T-cell (primary cell): ENCODE measurements at places on chromosomes 13 and 19.

GRCh38 chr19:55086730-55087541 is 11.3 kb downstream of the EPS8L1 start:
- DNase-seq = peak; percentile 29

DNA sequence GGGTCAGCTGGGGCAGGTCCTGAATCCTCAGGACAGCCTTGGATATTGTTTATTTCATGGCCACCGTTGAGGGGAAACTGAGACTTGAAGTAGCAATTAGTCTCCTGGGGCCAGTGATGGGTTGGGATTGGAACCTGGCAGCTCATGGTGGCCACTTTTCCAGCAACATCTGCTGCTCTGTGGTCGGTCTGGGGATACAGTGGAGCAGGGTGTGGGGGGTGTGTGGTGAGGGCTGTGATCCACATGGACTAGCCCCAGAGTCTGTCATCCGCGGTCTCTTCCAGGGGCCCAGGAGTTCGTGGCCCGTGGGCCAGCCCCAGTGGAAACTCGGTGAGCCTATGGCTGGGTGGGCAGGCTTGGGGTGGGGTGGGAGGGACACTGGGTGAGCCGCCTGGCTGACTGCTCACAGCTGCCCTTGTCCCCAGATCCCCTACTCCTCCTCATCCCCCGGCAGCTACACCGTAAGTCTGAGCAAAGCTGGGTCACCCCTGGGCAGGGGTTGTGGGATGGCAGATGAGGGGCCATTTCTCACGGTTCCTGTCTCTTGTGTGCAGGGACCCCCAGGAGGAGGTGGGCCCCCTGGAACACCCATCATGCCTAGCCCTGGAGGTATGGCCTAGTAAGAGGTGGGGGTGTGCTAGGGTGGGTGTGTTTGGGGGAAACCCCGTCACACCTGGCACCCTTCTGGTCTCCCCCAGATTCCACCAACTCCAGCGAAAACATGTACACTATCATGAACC is 5.5 kb downstream of the ISYNA1 start:
- DNase-seq = no peak

DNA sequence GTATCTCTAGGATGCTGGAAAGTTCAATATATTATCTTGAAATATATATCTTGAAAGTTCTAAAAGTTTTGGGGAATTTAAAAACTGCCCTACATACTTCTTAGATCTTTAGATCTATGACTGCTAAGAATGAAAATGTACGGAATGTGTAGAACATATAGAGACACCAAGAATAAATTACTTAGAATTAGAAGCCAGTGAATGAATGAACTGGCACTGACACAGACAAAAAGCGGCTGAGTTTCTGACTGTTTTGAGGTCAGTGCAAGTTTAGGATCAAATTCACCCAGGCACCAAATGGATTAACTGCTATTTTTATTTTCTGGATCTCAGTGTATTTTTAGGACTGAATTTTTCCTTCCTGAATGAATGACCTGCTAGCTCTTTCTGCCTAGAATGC is 411.2 kb downstream of the KCTD12 start:
- DNase-seq = no peak

DNA sequence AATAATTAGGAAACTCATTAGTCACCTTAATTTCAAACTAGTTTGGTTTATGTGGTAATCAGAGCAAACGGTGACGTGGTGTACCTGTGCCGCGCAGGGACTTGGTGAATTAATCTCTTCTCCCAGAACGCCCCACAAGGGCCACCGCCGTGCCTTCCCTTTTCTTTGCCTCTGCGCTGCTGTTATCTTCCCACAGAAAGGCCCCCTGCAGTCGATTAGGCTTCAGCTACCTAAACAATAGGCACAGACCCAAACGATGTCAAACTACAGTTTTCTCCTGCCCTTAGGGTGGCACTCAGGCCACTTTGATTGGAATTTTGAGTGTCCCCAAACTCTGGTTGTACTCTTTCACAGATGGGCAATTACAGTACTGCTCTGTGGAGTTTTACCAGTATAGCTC is 115.5 kb downstream of the GGACT start:
- no peak for DNase-seq

- DNase-seq = no peak
Observed at GRCh38 chr13:114038211-114038613, 64.3 kb upstream of the C13orf46 start.

- no peak for DNase-seq
Observed at GRCh38 chr13:36817996-36818803, 822 bp upstream of the RFXAP start.

GRCh38 chr13:97306645-97307044 is 84.5 kb downstream of the MBNL2 start:
- DNase-seq = no peak

DNA sequence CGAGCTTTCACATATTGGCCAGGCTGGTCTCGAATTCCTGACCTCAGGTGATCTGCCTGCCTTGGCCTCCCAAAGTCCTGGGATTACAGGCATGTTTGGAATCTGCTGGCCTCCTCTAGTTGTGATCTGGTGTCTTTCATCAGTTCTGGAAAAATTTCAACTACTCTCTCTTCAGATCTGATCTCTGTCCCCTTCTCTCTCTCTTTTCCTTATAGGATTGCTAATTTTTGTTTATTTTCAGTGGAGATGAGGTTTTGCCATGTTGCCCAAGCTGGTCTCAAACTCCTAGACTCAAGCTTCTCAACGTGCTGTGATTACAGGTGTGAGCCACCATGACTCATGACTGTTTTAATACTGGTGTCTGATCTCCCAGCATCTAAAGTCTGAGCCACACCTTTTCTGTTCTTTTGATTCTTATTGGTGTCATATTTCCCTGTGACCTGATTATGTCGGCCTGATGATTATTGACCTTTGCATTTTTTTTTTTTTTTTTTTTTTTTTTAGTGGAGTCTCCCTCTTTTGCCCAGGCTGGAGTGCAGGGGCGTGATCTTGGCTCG is 10.4 kb upstream of the NANOS2 start:
- no peak for DNase-seq

GRCh38 chr19:53553865-53554791 is 16.2 kb downstream of the ZNF331 start:
- peak; percentile 94 for DNase-seq

- DNase-seq = peak; percentile 73
Observed at GRCh38 chr13:27425918-27426630, 1.7 kb downstream of the GTF3A start.

DNA sequence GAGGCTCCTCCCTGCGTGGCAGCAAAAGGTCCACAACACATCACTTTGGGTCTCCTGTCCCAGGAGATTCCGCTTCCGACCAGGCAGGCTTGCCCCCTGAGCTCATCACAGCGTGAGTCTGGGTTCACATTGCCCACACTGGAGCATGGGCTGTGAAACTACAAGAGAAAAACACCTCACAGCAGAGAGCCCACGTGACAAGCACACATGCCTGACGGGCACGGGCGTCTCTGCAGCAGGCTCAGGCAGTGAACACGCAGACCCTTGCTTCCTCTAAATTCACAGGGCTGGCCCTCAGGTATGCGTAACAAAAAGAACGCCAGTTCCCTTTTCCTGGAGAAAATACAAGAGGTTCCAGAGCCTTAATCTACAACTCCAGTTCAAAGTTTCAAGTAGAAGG is 41.9 kb downstream of the RASA3 start:
- no peak for DNase-seq

DNA sequence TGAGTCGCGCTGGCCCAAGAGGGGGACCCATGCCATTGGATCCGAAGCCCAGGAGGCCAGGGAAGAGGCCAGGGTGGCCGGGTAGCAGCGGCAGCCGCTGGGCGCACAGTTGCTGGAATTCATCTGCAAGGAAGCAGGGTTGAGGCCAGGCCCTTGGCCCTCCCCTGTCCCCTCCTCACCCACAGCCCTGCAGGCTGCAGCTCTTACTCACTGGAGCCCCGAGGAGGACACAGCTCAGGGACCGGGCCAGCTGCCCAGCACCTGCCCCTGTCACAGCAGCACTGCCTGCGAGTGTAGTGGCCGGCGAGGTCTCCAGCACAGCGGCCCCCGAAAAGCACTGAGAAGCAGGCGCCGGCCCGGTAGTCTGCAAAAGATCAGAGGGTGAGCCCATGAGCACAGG is 11.2 kb downstream of the FBN3 start:
- DNase-seq = no peak

- no peak for DNase-seq
Observed at GRCh38 chr13:36293497-36293896, 4.1 kb downstream of the CCDC169 start.

DNA sequence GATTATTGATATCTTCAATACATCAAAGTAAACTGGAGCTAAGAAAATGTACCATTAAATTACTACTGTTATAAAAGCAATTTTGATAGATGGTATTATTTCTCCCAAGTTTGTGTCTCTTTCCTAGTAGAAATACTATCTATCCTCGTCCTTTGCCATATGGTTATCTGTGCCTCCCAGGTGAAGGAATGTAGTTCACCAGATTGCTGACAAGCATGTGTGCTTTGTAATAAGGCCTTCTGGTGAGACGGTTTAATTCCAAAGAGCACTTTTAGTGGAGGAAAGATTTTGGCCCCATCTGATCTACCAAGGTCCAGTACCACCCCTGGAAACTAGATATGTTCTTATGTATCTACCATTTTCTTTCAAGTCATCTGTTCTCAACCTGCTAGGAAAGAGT is 243.6 kb downstream of the DLEU7 start:
- no peak for DNase-seq

DNA sequence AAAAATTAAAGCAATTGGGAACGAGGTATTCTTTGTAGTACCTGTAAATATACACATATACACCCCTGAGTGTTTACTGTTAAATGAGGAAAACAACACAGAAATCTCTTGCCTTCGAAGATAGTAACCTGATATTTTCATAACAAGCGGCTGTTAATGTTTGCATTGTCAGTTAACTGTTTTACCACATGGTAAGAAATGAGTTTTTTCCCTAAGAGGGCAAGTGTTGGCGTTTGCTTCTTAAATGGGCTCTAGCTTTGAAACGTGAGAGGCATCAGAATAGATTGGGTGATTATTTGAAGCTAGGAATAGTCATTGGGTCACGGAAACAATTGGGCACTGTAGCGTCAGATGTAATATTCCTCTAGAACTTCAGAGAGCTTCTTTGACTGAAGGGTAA is 22.0 kb upstream of the UPF3A start:
- no peak for DNase-seq

DNA sequence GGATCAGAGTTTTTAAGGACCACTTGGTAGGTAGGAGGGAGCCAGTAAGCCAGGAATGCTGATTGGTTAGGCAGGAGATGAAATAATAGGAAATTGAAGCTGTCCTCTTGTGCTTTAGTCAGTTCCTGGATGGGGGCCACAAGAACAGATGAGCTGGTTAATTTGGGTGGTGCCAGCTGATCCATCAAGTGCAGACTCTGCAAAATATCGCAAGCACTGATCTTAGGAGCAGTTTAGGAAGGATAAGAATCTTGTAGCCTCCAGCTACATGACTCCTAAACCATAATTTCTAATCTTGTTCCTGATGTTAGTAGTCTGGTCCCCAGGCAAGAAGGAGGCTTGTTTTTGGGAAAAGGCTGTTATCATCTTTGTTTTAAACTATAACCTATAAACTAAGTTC is 117.9 kb upstream of the GPR12 start:
- no peak for DNase-seq

GRCh38 chr13:112917056-112917664 is 51.9 kb upstream of the MCF2L start:
- DNase-seq = no peak

- DNase-seq = no peak
Observed at GRCh38 chr13:99389520-99390304, 82.5 kb upstream of the GPR183 start.

GRCh38 chr19:13640611-13641010 is 123.7 kb upstream of the MRI1 start:
- DNase-seq = no peak

DNA sequence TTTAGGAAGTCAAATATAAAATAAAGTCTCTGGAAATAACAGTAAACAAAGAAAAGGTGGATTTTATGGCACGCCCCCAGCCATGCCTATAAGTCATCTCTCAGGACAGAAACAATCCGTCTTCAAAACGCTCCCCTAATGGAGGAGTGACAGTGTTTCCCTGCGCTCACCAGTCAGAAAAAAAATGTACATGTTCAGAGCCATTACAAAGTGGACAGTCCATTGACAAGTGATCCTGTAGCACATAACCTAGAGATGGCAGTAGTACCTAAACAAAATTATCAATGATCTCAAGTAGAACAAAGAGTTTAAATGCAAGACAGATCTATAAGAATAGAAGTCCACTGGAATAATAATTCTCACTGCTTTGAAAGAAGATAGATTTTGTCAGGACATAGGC is 891.7 kb upstream of the MIR17HG start:
- no peak for DNase-seq

DNA sequence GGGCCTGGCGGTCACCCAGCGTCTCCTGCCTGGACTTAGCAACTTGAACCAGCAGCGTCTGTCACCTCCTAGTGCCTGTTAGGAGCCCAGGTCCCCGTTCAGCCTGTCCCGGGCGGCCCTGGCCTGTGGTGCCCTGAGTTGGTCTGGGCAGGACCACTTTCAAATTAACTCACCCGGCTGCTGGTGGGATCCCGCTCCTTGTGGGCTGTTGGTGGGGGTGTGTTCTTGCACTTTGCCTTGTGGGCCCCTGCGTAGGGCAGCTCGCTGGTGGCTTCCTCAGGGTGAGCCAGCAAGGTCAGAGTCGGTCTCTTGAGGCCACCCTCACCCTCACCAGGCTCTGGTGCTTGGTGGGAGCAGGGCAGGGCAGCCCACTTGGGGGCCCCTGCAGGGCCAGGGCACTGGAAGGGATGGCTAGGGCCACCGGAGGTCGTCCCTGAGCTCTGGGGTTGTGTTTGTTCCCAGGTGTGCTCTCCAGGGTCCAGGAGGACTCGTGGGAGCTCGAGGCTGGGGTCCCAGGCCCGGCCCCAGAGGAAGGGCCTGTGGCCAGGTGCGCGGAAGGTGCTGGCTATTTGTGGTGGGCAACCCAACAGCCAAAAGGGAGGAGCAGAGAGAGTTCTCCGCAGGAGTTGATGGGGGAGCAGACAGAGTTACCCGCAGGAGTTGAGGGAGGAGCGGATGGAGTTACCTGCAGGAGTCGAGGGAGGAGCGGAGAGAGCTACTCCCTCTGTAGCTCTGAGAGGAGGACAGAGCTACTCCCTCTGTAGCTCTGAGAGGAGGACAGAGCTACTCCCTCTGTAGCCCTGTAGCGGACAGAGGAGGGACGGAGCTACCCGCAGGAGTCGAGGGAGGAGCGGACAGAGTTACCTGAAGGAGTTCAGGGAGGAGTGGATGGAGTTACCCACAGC is 16.9 kb downstream of the TFDP1 start:
- no peak for DNase-seq

- DNase-seq = peak; percentile 51
Observed at GRCh38 chr19:16594131-16594586, 21.9 kb upstream of the SLC35E1 start.

DNA sequence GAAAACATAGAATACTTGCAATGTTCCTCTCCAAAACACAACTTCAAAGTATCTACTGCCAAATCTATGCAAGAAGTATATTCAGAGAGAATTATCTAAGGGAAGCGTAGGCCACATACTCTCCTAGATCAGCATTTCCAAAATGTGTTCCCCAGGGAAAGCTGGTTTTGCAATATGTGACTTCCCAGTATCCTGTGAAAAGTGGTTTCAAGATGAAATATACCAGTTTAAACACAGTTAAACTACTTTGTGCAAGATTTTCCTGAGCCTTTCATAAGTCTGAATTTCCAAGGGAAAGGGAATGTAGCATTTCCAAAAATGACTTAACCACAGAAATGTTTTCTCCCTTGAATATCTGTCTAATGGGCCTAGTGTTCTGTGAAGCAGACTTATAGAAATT is 7.6 kb downstream of the STARD13 start:
- no peak for DNase-seq
